ENCODE measurements at places on chromosomes 1 and 21.

- no peak for DNase-seq
These were observed 204.0 kb upstream of the COA6 start for GRCh38 chr1:234169161-234169849.

- no peak for DNase-seq
These were observed 69.2 kb downstream of the LMX1A start for GRCh38 chr1:165287329-165287728.

GRCh38 chr1:112769611-112770010, 54.5 kb upstream of the PPM1J start:
- no peak for DNase-seq

- no peak for DNase-seq
These were observed 21.7 kb upstream of the IL12RB2 start for GRCh38 chr1:67285780-67286488.

- DNase-seq = no peak
These were observed 14.1 kb upstream of the KCNN3 start for GRCh38 chr1:154883919-154884868.

- no peak for DNase-seq
These were observed 37.8 kb downstream of the GPA33 start for GRCh38 chr1:167052389-167052788.

DNA sequence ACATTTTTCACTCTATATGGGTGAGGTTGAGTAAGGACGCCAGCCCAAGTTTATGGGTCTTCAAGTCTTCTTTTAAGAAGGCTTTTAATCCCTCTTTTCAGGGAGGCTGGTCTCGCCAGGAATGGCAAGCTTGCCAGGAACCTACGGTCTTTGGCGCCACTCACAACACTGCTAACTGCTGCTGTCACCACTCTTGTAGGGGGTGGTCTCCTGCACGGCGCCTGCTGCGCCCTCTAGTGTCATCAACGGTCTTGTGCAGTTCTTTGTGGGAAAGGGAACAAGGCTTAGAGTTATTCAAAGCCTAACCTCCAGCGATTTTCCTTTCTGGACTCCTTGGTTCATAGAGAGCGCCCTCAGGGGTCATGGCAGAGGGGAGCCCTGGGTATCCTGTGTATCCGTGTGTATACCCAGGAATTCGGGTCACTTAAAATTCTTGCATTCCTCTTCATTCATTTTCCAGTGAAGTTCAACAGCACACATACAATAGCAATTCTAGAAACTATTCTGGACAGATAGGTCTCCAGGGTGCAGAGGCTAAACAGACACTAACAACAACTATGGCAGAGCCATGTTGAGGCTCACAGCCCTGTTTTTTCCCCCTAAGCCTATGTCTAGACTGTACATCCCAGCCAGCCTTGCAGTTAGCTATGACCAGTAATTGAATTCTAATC, 392.8 kb upstream of the CAMK1G start:
- no peak for DNase-seq

GRCh38 chr1:95263450-95263849, 29.4 kb downstream of the RWDD3 start:
- DNase-seq = no peak

DNA sequence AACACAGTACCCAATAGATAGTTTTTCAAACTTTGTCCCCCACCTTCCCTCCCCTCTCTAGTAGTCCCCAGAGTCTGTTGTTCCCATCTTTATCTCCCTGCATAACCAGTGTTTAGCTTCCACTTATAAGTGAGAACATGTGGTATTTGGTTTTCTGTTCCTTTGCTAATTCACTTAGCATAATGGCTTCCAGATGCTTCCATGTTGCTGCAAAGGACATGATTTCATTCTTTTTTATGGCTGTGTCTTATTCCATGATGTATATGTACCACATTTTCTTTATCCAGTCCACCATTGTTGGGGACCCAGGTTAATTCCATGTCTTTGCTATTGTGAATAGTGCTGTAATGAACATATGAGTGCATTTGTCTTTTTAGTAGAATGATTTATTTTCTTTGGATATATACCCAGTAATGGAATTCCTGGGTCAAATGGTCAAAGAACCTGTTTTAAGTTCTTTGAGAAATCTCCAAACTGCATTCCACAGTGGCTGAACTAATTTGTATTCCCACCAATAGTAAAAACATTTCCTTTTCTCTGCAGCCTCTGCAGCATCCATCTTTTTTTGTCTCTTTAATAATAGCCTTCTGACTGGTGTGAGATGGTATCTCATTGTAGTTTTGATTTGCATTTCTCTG, 126.0 kb downstream of the AK5 start:
- no peak for DNase-seq

DNA sequence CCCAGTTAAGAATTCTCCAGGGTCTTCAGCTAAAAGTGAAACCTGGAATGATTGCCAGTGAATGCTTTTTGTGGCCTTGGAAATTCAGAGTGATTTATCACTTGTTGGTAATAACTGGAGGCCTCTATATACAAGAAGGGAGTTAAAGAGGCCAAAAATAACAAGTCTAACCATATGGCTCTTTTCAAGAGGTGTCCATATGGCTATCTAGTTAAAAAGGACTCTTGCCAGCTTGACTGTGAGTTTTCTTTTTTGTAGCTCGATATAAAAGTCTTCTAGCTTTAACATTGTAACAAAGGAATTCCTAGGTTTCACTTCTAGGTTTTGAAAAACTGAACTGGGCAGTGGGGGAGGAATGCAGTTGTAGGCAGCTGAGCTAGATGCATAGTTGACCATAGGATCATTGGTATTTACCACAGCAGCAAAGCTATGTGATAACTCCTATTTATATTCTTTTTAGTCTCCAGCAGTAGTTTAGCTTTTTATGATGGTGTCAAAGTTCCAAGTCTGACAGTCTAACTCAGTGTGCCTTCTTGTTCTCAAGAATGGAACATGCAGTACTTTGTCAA, 44.4 kb downstream of the CACHD1 start:
- DNase-seq = no peak

- DNase-seq = no peak
These were observed 112.9 kb upstream of the SOD1 start for GRCh38 chr21:31546443-31547170.

DNA sequence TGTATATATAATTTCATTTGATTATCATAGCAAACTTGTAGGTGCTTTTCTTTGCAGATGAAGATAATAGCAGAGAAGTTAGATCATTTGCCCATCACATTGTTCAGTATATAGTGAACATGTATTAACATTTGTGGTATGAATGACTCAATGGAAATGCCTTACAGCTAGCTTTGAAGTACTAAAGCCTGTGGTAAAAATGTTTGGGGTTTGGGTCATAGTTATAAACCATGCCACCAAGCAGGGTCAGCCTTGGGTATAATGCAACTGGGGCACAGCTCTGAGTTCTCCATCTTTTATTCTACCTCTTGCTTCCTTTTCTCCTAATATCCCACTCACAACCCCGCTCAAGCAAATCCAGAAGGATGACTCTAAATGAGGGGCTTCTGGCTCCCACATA, 141.6 kb downstream of the KCNT2 start:
- DNase-seq = no peak

DNA sequence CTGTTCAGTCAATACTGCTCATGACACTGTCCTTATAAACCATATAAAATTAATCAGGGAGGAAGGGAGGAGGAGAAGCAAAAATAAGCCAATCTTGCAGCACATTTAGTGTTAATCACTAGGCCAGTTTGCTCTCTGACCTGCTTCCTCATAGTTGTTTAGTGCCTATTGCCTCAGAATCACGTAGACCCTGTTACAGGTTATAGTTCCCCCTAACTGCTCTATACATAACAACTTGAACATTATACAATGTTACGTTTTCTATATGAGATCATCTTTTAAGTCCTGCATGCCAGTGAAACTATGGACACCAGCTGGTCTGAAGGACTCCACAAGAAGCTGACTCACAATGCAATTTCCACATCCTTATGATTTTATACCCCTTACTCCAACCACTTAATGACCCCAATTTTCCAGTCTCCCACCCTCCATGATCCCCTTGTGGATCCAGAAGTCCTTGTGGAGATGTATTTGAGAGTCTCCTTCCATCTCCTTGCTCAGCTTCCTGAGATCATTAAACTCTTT, 34.9 kb upstream of the TACSTD2 start:
- no peak for DNase-seq

- DNase-seq = no peak
These were observed 76.3 kb upstream of the LRRC7 start for GRCh38 chr1:69491416-69491815.

- DNase-seq = no peak
These were observed 9.7 kb upstream of the HMGCS2 start for GRCh38 chr1:119778359-119778758.

DNA sequence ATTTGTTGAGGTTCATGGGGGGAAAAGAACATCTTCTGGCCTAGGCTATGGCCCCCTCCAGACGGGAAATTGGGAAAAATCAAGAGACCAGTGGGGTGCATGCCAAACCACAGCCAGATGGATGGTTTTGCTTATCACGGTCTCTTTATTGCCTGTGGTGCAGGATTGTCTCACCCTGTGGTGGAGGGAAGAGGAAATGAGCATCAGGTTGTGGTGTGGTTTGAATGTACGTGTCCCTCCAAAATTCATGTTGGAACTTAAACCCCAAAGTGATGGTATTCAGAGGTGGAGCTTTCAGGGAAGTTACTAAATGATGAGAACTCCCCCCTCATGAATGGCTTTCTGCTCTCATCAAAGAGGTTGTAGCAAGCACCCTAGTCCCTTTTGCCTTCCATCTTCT, 525.7 kb downstream of the NPHP4 start:
- DNase-seq = no peak

GRCh38 chr1:163147019-163147418, 55.7 kb downstream of the RGS5 start:
- no peak for DNase-seq

DNA sequence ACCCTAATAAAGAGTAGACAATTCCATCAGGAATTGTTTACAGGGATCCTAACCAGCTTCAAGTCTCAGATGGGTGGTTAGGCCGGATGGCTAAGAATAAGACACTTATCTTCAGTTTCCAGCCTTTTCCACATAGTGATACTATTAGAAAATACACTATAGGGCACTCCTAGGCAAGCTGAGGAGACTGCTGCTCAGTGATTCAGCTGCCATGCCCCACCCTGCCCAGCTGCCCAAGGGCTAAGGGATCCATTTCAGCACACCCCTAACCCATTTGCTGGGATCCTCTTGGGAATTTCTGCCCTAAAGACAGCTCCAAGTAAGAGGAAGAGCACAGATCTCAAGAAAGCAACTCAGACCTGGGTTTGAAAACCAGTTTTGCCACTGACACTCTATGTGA, 31.9 kb downstream of the PLPP3 start:
- DNase-seq = no peak

GRCh38 chr1:68158837-68159236, 73.5 kb downstream of the WLS start:
- DNase-seq = no peak

- peak; percentile 6 for DNase-seq
These were observed 70.2 kb downstream of the FOXD2 start for GRCh38 chr1:47507881-47508701.

DNA sequence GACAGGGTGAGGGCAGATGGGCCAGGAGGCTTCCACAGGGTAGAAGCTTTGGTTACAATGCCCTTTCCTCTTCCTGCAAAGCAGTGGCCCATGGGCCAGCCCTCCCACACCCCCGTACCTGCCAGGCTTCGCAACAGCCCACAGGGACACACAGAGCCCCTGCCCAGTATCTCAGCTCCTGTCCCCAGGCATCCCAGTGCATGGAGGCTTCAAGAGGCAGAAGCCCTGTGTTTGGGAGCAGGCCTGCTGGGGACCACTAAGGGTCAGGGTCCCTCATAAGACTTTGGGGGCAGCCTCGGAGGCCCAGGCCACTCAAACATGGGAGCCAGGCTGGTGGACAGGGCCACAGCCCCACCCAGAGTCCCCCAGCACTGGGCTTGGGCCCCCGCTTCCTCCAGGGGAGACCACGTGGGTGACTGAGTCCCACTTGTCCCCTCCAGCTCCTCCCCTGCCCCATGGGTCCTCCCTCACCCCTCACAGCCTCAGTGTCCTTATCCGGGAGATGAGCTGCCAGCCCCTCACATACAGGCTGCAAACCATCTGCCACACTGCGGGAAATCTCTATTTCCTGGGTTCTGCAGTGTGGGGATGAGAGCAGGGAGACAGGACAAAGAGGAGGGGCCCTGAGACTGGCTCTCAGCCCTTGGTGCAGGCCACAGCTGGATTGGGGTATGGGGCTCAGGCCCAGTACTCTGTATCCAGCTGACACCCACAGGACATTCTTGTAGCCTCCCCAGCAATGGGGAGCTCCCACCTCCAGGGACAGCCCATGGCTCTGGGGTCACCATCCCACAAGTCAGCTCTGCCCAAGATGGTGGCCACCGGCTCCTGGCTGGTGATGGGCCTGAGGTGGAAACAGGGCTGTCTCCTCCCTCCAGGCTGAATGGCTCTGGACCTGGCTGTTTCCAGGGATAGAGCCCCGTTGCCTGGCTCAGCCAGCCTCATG, 50.7 kb downstream of the WNT9A start:
- no peak for DNase-seq
